Stimulated activated CD4-positive, alpha-beta T cell treated with anti-CD3 and anti-CD28 coated beads, Interleukin-1b, Interleukin-23, amount 100 ng/mL, for 1 hour (primary cell): ENCODE measurements at places on chromosomes 11 and 22.
A peak's percentile ranks its signal among the peaks of the same experiment; 100 is the strongest.

GRCh38 chr11:10440401-10440800, 14.7 kb upstream of the AMPD3 start:
- DNase-seq: no peak

- DNase-seq: no peak
Measured at GRCh38 chr11:47241841-47242301, 6.7 kb downstream of the ACP2 start.

- no peak for DNase-seq
Measured at GRCh38 chr11:76455331-76455730, 10.5 kb downstream of the EMSY start.

- no peak for DNase-seq
Measured at GRCh38 chr11:10845589-10845988, 12.3 kb downstream of the ZBED5 start.

GRCh38 chr11:104531075-104531474, 367.1 kb upstream of the PDGFD start:
- DNase-seq: no peak

DNA sequence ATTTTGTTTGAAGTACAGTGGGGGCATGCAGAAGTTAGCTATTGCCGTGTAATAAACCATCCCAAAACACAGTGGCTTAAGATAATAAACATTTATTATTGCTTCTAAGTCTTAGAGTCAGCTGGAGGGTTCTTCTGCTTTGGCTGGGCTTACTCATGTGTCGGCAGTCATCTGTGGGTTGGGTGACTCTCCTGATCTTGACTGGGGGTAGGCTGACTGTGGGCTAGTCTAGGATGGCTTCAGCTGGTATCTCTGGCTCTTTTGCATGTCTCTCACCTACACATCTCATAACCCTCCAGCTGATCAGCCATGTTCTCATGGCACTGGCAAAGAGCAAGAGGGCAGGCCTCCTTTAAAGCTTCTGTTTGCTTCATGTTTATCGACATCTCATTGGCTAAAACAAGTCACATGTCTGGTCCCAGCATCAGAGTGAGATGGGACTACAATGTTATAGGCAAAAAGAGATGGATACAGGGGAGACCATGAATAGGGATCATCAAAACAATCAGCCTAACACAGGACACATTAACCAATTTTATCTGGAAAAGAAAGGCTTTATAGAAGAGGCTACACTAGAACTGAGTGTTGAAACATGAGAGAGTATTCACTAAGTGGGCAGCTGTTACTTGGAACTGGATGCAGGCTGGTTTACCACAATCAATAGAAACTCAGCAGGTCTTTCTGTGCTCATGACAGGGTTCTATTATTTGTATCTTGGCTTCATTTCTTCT, 5.1 kb downstream of the LRRC51 start:
- DNase-seq: no peak

DNA sequence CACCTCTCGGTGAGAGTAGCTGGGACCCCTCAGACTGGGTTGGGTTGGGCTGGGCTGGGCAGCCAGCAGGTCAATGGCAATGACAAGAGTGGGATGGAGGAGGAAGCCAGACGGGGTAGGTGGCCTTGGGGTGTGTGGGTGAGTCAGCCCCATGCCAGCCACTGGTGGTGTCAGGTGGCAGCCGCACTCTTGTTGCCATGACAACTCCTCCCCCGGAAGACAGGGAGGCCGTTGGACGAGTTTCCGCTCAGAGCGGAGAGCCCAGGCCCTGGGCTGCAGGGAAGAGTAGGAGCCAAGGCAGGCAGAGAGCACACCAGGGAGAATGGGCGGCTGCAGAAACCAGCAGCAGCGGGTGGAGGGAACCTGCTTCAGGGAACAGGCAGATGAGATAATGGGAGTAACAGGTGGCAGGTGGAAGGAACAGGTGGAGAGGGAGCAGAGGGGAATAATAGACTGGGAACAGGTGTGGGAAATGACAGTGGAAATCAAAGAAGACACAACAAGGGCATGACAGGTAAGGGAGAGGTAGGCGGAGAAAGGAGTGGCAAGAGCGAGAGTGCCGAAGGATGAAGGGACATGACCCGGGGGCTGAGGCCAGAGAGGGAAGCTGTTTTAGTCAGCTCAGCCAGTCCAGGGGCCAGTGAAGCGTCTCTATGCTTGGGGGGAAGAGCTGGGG, 8.7 kb downstream of the SPTBN2 start:
- DNase-seq: no peak

DNA sequence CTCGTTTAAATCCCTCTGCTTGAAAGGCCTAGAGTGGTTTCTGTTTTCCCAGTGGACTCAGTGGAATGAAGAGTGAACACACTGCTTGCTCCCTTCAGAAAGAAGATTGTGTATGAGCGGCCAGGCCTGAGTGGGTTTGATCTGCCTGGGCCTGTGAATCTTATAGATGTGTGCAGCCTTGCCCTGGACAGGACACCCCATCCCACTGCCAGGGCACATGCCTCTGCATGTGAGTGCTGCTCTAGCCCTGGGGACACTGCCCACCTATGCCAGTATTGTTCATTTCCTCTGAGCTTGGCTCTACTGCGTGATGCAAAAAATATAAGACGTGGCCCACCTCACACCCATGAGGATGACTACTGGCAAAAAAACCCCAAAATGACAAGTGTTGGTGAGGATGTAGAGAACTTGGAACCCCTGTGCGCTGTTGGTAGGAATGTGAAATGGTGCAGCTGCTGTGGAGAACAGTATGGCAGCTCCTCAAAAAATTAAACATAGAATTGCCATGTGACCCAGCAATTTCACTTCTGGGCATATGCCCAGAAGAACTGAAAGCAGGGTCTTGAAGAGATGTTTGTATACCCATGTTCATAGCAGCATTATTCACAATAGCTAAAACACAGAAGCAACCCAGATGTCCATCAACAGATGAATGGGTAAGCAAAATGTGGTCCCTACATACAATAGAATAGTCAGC, 27.3 kb upstream of the NECTIN1 start:
- no peak for DNase-seq

- peak; percentile 42 for DNase-seq
Measured at GRCh38 chr22:50498322-50498890, 9.1 kb downstream of the LMF2 start.

DNA sequence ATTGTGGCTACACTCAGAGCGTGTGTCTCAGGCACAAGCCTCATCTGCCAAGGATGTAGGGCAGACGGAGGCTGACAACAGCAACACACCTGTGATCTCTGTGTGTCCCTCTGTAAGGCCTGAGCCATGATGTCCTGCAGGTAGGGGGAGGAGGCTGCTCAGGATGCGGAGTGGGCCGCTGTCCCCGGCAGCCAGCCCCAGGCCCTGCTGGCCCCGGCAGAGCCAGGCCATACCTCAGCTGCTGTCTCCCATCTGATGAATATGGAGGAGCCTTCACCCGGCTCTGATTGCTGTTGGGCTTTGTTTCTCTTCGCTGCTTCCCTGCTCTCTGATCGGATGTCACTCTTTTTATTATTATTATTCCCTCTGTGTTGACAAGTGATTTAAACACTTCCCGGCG, 83.6 kb upstream of the NCAM1 start:
- DNase-seq: no peak

DNA sequence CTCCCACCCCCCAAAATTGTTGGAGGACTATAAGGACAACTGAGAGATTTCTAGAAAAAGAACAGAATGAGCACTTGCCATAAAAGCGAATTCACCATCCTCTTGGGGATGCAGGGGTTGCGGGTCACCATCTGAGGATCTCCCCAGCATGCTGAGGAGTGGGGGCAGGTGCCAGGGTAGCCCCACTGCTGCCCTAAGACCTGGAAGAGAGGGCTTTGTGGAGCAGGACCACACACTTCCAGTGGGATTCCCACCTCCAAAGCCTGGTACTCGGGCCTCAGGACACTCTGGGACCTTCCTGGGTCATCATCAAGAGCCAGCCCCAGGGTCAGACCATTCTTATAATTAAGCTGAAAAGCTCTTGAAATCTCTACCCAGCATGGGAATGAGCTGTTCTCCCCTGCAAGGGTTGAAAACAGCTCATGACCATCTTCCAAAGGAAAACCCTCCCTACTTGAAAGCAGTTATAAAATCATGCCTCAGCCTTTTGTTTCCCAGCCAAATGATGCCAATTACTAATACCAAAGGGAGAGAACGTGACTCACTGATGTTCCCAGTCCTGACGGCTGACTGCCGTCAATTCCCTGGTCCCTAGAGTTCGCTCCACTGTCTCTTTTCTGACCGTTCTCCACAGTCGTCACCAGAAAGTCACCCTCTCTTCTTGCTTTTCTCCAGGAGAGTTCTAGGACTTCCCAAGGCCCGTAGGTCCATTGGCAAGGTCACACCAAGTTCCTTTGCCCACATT, 76.8 kb upstream of the CREB3L1 start:
- no peak for DNase-seq

- no peak for DNase-seq
Measured at GRCh38 chr11:34570584-34570983, 50.3 kb upstream of the EHF start.

GRCh38 chr11:125626288-125626950, 1.5 kb downstream of the CHEK1 start:
- DNase-seq: no peak

GRCh38 chr22:38075105-38075825, 8.7 kb downstream of the SLC16A8 start:
- no peak for DNase-seq

DNA sequence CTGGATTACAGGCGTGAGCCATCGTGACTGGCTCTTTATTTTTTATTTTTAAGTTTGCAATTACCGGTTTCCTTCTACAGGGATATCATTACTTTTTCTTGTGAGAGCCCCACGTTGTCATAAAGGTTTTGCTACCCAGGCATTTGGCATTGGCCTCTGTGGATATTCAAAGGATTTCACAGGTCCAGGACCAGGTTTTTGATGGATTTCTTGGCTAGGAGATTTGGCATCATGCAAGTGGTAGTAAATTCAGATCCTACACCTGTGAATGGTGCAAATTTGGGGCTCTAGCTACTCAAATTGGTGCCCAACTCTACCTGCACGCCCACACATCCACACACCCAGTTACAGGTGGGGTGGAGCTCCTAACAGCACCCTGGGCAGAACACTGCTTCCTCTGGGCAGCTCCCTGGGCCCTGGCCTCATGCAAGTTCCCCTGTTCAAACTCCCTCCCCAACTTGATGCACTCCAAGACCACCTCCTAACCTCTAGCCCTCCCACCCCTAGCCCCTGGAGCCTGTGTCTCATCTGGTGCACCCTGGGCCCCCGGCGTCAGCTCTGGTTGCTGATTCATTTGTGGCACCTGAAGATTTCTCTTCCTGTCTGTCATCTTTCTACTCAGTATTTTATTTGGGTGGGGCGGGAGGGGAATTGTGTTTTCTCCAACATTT, 9.3 kb upstream of the MRGPRD start:
- no peak for DNase-seq

- no peak for DNase-seq
Measured at GRCh38 chr11:111441443-111441842, 62.4 kb upstream of the POU2AF1 start.

DNA sequence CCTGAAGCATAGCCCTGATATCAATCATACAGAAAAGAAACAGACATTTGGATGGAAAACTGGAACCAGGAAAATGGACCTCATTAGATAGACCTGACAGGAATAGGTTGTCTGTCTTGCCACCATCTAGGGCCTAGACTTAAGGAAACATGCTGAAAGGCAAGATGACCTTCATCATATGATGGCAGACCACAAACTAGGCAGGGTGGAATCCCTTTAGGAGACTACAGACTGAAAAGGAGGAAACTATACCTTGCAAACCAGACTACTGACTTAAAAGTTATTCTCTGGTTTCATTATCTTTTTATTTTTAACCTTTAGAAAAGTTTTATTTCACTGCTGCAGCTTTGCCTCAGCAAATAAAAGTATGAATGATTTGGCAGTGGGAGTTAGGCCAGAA, 20.3 kb downstream of the SBF2 start:
- DNase-seq: no peak

GRCh38 chr11:81026032-81026431, 1585.2 kb upstream of the TENM4 start:
- no peak for DNase-seq

GRCh38 chr22:36235585-36235984, 3.7 kb downstream of the APOL2 start:
- no peak for DNase-seq

DNA sequence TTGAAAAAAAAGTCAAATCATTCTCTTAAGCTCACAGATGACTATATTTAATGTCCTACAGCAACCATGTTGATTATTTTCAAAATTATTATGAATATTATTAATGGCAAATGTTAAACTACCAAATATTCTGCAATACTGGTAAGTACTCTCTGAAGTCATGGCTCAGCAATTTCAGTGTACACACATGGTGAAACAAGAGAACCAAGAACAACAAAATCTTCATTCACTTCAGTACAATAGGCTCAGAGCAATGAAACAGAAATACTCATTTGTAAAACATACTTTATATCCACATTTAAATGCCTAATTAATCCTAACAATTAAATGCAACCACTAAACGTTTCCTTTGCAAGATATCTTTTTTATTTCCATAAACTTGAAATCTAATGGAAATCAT, 347.2 kb downstream of the TTC28 start:
- DNase-seq: no peak

DNA sequence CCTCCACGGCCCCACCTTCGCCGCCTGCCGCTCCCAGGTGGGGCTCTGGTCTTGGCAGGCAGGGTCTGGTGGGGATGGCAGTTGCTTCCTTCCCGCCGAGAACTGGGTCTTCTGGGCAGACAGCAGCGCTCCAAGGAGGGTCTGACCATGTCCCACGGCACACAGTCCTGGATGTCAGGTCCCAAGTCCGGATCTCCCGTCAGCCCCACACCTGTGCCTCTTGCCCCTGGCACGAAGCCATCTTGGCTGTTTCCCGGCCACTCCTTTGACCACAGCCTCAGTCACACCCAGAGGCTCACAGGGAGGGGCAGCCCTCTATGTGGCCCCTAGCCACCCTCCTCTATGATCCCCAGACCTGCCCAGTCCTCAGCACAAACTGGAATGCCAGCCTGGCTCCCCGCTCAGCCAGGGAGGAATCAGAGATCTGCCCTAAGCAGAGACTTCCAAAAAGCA, 14.3 kb downstream of the MUC5B start:
- DNase-seq: no peak

DNA sequence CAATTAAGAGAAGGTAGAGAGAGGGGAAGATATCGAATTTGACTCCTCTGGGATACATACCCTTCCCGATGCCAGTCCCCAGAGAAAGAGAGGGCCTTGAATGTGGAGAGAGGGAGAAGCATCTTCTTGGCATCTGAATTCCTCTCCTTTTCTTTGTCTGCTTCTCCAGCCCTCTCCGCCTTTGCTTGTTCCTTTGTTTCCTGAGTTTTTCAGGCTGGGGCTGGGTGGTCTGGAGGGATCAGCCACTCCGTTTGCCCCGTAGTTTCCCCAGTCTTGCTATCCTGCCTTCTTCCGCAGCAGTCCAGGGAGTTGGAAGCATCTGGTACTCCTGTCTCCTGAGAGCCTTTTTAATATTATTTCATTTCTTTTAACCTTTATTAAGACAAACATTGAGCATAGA, 107.1 kb upstream of the CADM1 start:
- no peak for DNase-seq
